HFFc6 (cell line): ENCODE measurements at places on chromosomes 7 and 10. TPM values are rescaled to one million over a fixed set of nuclear protein-coding genes. Genes with fewer than 3 reads are reported as not detected.

The CUL1 gene
- total RNA-seq = 45.8 to 52.5 TPM (median 50.9 TPM) in 3 replicates

The FEZF1 gene
- total RNA-seq = not detected in 3 replicates

The CLDN4 gene
- 0.11 to 0.32 TPM (median 0.26 TPM) in 3 replicates for total RNA-seq

The PDGFA gene
- total RNA-seq = 7.2 to 8.1 TPM (median 7.6 TPM) in 3 replicates

The JAKMIP3 gene
- total RNA-seq = 0.09 to 0.19 TPM (median 0.13 TPM) in 3 replicates

The CPN1 gene
- total RNA-seq = not detected in 3 replicates

The OPN4 gene
- not detected in 3 replicates for total RNA-seq

The ENTPD1 gene
- total RNA-seq = not detected in 3 replicates

The MMD2 gene
- not detected in 3 replicates for total RNA-seq

The CLEC5A gene
- not detected in 3 replicates for total RNA-seq

The AKR1D1 gene
- not detected in 3 replicates for total RNA-seq

The ARMC3 gene
- not detected in 3 replicates for total RNA-seq

The MBL2 gene
- total RNA-seq = not detected in 3 replicates

The PNLIPRP1 gene
- total RNA-seq = not detected in 3 replicates
